NCI-H460 (cell line): ENCODE measurements at places on chromosomes 6 and 20.

DNA sequence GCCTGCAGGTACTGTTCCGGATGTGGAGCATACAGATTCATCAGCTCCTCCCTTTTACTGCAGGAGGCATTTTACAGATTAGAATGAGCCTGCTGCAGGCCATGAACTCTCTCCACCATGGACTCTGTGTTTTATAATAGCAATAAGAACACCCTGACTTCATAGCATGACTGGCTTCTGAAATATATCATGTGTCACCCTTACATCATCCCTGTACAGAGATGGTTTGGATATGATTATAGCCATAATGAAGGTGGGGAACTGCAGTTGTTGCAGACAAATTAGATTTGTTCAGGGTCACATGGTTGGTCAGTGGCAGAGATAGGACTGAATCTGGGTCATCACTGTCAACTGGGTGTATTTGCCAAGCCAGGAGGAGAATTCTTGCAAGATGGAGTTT, 100.7 kb downstream of the FOXO3 start:
- DNase-seq = no peak

GRCh38 chr6:132673376-132674094, 14.6 kb upstream of the TAAR1 start:
- peak; percentile 41 for DNase-seq

DNA sequence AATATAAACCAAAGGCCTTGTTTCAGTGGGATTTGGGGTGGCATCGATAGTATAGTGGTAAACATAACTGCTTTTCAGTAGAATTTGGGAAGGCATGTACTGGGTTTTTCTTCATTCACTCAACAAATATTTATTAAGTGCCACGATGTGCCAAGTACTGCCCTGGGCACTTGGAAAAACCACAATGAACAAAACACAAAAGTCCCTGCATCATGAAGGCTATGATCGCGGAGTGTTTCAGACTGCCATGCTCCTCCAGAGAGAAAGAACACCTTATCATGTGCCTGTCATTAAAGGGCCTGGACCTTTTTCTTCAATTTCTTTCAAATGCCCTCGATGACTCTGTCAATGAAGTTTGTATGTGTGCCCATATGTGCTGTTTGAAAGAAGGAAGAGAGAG, 59.2 kb upstream of the CEP85L start:
- no peak for DNase-seq

DNA sequence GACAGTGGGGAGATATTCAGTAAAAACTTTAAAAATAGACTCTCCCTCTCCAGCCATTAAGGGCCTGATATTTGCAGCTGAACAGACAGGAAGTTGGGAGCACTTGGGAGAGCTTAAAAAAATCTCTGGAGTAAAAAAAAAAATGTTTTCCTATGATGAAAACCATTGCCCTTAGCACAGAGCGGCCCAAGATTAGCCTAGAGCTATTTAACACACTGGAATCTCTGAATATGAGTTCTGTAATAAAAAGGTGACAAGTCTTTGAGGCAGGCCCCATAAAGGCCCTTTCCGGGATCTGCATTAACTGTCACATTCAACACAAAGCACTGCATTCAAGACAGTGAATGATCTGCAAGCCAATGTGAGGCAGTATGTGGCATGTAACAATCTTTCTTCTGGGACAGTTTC, 393.7 kb downstream of the ZFAND3 start:
- no peak for DNase-seq
